Activated CD8-positive, alpha-beta T cell treated with anti-CD3 and anti-CD28 coated beads, Interleukin-2, amount 10 ng/mL, durations not matched to agents 7 days and 5 days (primary cell): ENCODE measurements at places on chromosomes 2 and 18. TPM values are rescaled to one million over a fixed set of nuclear protein-coding genes. Genes with fewer than 3 reads are reported as not detected.

Gene ANKRD53
- total RNA-seq: not detected

Gene TXNDC2
- total RNA-seq: not detected

Gene SERPINB2
- total RNA-seq: not detected

Gene GMPPA
- 37.8 TPM for total RNA-seq

Gene NDC80
- 103 TPM for total RNA-seq

Gene ATP9B
- total RNA-seq: 27.3 TPM

Gene MTCL1
- total RNA-seq: 1.6 TPM

Gene COL4A3
- not detected for total RNA-seq

Gene RESP18
- not detected for total RNA-seq

Gene OR6B3
- not detected for total RNA-seq

Gene TRIM43
- not detected for total RNA-seq

Gene REEP1
- total RNA-seq: not detected

Gene PID1
- not detected for total RNA-seq

Gene CREG2
- not detected for total RNA-seq

Gene EPAS1
- 16.2 TPM for total RNA-seq

Gene LOXHD1
- 0.63 TPM for total RNA-seq

Gene GCG
- total RNA-seq: not detected

Gene RAX
- not detected for total RNA-seq

Gene TMEM169
- total RNA-seq: 1.2 TPM

Gene ZNF804A
- not detected for total RNA-seq

Gene CDH2
- total RNA-seq: 0.11 TPM

Gene ELOA2
- total RNA-seq: not detected

Gene FOXI3
- not detected for total RNA-seq

Gene SLC11A1
- 0.29 TPM for total RNA-seq

Gene STPG4
- not detected for total RNA-seq

Gene TUBA4B
- total RNA-seq: not detected

Gene CRYGC
- total RNA-seq: not detected

Gene PRSS56
- not detected for total RNA-seq

Gene SLC1A4
- total RNA-seq: 48.8 TPM

Gene ABCB11
- total RNA-seq: not detected

Gene SCYGR1
- not detected for total RNA-seq

Gene OSR1
- total RNA-seq: not detected

Gene POTEF
- total RNA-seq: not detected

Gene DDX18
- total RNA-seq: 77.7 TPM

Gene STON1
- total RNA-seq: 1.9 TPM

Gene PROKR1
- not detected for total RNA-seq

Gene CHRNA1
- not detected for total RNA-seq

Gene GRP
- total RNA-seq: not detected

Gene SLC4A5
- total RNA-seq: 2.8 TPM

Gene CERKL
- total RNA-seq: not detected

Gene ECEL1
- total RNA-seq: not detected

Gene CCDC150
- total RNA-seq: 23.9 TPM

Gene ASXL3
- total RNA-seq: not detected
